Daoy (cell line): ENCODE measurements at places on chromosomes 16 and 17. TPM values are rescaled to one million over a fixed set of nuclear protein-coding genes. Genes with fewer than 3 reads are reported as not detected.
A peak's percentile ranks its signal among the peaks of the same experiment; 100 is the strongest.

Gene CDC6
- total RNA-seq = 124 and 145 TPM in 2 replicates

DNA sequence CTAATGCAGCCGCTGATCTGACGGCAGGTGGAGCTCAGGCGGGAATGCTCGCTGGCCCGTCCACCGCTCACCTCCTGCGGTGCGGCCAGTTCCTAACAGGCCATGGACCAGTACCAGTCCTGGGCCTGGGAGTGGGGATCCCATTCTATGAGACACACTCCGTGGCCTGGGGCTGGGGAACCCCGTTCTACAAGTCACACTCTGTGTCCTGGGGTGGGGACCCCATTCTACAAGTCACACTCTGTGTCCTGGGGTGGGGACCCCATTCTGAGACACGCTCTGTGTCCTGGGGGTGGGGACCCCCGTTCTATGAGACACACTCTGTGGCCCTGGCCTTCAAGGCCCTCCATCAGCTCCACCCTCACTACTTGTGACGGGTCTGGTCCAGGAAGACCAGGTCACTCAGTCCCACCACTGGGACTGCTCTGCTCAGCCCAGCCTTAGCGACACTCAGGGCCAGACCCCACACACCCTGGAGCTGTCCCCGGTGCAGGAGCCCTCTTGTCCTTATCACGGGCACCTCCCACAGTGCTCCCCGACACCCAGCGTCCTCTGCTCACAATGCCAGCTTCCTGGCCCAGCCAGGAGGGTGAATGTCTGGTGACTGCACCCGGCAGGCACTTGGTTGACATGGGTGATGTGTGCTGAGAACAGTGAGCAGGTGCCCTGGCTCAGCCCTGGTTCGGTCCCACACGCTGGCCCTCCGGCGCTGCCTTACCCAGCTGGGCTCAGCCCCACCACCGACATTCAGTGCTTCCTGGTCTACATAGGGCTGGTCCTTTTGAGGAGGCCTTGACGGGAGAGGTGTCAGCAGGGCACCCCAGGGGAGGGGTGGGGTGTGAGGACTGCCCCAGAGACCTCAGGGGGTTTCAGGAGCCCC is 89.1 kb downstream of the TBC1D16 start:
- DNase-seq = no peak

- DNase-seq = no peak
These were observed 188.0 kb downstream of the ENGASE start for GRCh38 chr17:79262624-79263023.

Gene ABCA6
- 0.03 TPM in 1 of 2 replicates, not detected in the other for total RNA-seq

DNA sequence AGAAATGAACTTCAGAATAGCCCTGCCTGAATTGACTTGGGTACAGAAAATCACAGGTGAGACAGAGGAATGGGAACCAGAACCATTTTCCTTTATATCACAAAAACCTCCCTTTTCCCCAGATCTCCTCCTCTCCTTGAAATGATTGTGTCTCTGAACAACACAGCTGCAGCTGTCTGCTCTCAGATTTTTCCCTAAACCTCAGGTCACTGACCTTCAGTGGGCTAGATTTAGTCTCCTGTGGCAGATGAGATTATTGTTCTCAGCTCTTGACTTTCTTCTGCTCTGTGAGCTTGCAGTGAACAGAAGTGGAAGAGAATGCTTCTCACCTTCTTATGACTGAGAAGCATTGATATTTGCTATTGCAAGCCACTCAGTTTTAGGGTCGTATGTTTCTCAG is 92.3 kb upstream of the FAM20A start:
- DNase-seq = no peak

GRCh38 chr17:41825175-41825845 is 10.7 kb downstream of the NT5C3B start:
- no peak for DNase-seq

DNA sequence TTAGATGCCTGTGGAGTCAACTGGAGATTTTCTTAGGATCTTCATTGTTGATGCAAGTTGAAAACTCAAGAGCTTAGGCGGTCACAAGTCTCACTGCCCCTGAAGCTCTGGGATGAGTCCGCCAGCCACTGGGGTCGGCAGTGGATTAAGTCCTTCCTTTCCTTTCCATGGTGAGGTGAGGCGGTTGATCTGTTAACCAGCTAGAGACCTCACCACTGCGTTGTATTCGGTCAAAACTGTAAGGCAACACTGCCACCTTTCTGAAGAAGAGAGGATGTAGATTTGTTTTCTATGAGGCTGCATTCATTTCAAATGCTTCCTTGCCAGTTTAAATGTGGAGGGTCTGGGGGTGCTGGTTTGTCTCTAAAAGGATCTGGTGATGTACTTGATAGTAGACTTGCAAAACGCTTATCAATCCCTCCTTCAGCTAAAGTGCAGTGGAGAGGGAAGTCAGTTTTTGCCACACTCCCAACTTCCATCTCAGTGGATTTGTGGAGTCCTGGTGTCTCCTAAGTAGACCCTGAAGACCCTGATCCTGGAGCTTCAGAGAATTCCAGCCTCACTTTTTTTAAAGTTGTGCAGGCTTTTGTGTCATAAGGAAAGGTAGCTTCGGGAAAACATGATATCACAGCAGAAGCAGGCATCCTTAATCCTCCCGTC is 1.7 kb downstream of the MYOCD start:
- peak; percentile 85 for DNase-seq

DNA sequence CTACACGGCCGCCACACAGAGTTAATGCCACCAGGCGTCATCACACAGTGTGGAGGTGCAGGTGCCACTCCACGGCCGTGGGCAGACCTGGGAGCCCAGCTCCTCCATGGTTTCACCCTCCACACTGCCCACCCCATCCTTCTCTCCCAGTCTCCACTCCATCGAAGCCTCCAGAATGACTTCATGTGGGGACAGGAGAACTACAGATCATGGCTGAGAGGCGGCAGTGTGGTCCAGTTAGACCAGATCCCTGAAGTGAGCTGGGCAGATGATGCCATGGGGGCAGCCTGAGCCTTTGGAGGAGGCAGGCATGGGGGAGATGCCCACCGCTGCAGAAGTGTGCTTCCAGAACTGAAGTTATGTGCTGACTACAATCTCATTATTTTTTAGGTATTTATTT is 38.0 kb upstream of the FAAP100 start:
- DNase-seq = no peak

DNA sequence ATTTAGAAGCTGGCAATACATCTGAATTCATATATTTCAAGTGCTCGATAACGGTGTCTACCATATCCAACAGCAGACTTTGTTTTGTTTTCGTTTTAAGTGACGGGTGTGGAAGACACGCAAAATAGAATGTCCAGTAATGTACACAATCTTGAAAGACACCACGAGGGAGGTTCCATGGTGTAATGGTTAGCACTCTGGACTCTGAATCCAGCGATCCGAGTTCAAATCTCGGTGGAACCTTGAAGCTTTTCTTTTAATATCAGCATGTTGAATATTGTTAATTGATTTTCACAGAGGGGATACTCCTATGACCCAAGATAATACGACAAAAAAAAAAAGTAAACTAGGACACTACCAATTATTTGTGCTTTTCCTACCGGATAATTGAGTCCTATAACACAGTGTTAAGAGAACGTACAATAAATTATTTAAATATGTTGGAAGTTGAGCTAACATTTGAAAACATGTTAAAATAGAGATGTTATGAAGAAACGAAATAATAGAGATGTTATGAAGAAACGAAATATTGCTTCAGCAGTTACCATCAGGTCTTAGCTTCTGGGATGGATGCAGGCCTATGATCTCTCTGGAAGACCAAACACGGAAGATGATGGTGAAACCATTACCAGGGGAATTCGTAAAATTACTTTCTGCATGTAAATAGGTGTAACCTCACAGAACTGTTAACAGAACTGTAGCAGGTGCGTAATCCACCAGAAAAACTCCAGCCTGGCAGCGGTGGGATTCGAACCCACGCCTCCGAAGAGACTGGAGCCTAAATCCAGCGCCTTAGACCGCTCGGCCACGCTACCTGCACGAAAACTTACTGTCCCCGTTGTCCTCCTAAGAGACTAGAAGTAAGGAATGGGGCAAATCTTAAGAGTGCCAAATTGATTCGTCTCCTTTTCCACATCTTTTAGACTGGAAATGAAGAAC is 1.5 kb upstream of the ALOXE3 start:
- DNase-seq = peak; percentile 88

DNA sequence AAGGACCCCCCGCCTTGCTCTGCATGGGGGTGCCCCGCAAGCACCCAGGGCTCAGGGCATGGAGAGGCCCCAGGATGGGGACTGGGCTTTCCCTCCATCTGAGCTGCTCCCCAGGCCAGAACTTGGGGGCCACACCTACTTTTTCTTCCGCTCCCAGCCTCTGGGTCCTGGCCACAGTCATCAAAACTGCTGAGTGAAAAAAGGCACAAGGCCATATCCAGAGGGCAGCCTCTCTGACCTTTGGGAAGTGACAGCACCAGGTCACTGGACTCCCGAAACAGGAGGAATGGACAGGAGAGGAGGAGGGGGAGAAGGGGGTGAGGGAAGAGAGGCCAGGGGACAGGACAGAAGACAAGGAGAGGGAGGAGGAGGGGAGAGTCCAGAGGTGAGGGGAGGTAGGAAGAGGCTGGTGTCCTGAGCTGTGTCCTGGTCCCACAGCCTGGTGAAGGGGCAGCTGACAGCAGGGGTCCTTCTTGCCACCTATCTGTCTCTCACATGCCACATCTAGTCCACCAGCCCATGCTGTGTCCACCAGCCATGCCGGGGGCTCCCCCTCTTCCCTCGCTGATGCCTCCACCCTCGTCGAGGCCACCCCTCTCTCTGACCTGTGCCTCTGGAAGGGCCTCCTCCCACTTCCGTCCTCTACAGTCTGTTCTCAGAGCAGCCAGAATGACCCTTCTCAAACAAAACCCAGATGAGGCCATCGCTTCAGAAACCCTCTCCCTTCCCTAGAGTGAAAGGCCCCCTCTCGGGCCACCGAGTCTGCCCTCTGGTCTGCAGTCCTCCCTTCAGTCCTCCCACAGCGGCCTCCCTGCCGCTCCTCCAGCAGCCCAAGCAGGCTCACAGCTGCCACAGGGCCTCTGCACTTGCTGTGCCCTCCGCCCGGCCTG is 73.9 kb upstream of the TOB1 start:
- no peak for DNase-seq

Gene KRT23
- total RNA-seq = not detected in 2 replicates

Gene ERBB2
- 6.8 and 13.2 TPM in 2 replicates for total RNA-seq

Gene KRTAP9-8
- not detected in 2 replicates for total RNA-seq

GRCh38 chr16:71669926-71670536 is 44.0 kb downstream of the MARVELD3 start:
- DNase-seq = no peak

GRCh38 chr17:3973495-3974137 is 9.4 kb upstream of the ATP2A3 start:
- no peak for DNase-seq

GRCh38 chr17:35808240-35808961 is 883 bp upstream of the TAF15 start:
- no peak for DNase-seq

GRCh38 chr16:4514606-4515005 is 24.0 kb downstream of the CDIP1 start:
- DNase-seq = no peak

DNA sequence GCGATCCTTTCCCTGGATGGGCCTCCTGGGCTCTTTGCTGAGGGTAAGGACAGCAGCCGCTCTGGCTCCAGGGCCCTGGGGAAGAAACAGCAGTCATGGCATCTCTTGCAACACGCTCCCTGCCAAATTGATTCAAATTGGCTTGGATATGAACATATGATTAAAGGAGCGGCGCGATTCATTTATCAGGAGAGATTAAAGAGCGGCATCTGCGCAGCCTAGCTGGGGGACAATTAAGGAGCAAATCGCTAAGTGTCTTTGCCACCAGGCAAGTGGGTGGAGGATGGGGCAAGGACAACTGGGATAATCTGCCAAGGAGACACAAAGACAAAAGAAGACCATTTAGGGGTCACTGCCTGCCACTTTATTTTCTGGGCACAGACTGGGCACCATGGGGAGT is 27.8 kb downstream of the PIPOX start:
- DNase-seq = no peak

Gene EFNB3
- total RNA-seq = 1.0 and 2.1 TPM in 2 replicates

- DNase-seq = peak; percentile 99
These were observed 135.4 kb upstream of the CHMP6 start for GRCh38 chr17:80855948-80856862.

DNA sequence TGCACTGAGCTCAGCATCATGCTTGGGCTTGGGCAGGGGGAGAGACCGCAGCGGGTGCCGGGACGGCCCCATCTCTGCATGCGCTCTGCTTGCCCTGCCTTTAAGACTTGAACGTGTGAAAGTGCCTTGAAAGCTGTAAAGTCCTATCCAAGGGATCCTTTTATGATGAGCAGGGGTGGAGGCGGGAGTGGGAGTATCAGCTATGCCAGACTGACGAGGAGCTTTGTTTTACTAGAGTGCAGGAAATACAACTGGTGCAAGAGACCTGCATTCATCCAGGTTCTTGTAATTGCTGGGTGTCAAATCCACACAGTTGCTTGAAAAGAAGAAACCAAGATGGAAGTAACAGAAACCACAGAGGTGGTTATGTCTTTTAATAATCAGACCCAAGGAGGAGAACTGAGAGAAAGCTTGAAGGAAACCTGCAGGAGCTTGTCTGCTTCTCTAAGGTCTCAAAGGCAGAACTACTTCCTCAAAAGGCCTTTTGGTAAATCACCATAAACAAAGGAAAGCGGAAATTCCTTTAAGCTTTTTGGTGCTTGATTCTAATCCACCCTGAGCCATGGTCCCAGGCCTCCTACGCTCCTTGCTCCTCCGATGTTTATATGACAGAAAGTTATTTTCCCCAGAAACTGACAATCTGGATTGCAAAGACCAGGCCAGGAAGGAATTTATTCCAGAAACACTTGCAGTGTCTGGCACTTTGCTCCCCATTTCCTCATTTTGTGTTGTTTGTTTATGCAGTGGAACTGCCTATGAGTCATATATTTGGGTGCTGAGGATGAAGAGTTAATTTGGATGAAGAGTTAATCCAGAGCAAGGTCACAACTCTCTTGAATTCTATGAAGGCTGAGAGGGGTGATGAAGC is 51.3 kb upstream of the FBXO47 start:
- DNase-seq = no peak

Gene SHMT1
- 33.7 and 34.3 TPM in 2 replicates for total RNA-seq

DNA sequence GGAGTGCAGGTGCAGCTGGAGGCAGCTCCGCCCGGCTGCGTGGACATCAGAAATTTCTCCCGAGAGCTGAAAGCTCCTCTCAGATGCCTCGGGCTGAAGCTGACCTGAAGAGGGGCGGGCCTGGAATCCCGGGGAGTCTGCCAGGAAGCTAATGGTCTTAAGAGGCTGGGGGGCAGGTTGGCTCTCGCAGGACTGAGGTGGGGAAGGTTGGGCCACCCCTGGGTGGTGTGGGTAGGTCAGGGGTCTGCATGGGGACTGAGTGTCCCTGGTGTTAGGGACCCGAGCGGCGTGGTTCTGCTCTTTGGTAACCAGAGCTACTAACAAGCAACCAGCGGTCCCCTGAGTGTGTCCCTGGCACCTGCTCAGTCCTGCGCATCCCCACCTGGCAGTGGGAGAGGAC is 3.5 kb downstream of the CHMP6 start:
- no peak for DNase-seq

DNA sequence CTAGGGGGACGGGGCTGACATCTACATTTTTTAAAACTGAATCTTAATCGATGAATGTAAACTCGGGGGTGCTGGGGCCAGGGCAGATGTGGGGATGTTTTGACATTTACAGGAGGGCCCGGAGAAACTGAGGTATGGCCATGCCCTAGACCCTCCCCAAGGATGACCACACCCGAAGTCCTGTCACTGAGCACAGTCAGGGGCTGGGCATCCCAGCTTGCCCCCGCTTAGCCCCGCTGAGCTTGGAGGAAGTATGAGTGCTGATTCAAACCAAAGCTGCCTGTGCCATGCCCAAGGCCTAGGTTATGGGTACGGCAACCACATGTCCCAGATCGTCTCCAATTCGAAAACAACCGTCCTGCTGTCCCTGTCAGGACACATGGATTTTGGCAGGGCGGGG is 21.4 kb downstream of the ADAM11 start:
- DNase-seq = no peak

- DNase-seq = peak; percentile 57
These were observed 1.7 kb downstream of the IL4R start for GRCh38 chr16:27315333-27316037.
